ENCODE measurements at places on chromosomes 1 and 21.

DNA sequence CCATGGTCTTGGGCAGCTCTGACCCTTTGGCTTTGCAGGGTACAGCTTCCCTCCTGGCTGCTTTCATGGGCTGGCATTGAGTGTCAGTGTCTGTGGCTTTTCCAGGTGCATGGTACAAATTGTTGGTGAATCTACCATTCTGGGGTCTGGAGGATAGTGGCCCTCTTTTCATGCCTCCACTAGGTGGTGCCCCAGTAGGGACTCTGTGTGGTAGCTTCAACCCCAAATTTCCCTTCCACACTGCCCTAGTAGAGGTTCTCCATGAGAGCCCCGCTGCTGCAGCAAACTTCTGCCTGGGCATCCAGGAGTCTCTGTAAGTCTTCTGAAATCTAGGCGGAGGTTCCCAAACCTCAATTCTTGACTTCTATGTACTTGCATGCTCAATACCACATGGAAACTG, 494.5 kb upstream of the LRRC7 start:
- DNase-seq: no peak

GRCh38 chr1:153773096-153773921, 1.9 kb upstream of the SLC27A3 start:
- no peak for DNase-seq

- DNase-seq: no peak
These were observed 129.5 kb downstream of the TENT5C start for GRCh38 chr1:117735045-117735992.

- DNase-seq: no peak
These were observed 121.5 kb downstream of the COL24A1 start for GRCh38 chr1:86035101-86035500.

GRCh38 chr1:53326598-53327181, 1.2 kb downstream of the LRP8 start:
- no peak for DNase-seq

- no peak for DNase-seq
These were observed 53.1 kb upstream of the FMO3 start for GRCh38 chr1:171037626-171038025.

DNA sequence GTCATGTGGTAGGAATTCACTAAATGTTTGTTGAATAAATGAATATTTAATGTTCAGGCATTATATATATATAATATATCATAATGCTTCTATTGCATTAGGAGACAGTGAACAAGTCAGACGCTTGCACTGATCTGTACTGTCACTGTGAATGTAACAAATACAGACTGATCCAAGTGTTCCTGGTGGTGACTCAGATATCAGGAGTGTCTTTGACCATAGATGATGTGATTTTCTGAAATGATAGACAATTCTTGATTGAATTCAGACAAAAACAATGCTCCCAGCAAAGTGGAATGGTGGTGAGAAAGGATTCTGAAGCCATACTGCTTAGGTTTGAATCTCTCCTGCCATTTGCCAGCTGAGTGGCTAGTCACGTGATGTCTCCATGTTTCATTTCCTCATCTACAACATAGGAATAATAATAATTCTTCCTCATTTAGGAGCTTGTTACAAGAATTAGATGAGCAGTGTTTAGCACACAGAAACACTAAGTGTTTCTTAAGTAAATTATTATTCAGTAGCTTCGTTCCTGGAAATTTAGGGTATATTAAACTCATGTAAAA, 71.0 kb downstream of the OLFML2B start:
- no peak for DNase-seq

GRCh38 chr1:61221642-61222041, 139.3 kb downstream of the NFIA start:
- no peak for DNase-seq

DNA sequence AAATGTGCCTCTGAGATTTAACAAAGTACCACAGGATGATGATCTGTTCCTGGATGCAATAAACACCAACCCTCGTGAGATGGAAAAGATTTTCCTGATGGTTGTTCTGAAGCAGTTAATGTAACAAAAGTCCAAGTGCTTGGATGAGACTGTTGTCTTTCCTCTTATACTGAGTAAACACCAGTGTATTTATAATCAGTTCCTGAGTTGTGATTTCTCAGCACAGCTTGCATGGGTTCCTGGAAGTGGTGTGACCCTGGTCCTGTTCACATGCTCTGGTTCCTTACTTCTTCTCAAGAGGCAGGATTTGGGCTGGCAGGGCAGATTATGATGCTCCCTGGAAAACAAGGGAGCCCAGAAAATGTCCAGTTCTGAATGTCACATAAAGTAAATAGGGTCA, 208.2 kb upstream of the USP24 start:
- DNase-seq: no peak

GRCh38 chr21:41755934-41756773, 10.7 kb downstream of the RIPK4 start:
- no peak for DNase-seq

DNA sequence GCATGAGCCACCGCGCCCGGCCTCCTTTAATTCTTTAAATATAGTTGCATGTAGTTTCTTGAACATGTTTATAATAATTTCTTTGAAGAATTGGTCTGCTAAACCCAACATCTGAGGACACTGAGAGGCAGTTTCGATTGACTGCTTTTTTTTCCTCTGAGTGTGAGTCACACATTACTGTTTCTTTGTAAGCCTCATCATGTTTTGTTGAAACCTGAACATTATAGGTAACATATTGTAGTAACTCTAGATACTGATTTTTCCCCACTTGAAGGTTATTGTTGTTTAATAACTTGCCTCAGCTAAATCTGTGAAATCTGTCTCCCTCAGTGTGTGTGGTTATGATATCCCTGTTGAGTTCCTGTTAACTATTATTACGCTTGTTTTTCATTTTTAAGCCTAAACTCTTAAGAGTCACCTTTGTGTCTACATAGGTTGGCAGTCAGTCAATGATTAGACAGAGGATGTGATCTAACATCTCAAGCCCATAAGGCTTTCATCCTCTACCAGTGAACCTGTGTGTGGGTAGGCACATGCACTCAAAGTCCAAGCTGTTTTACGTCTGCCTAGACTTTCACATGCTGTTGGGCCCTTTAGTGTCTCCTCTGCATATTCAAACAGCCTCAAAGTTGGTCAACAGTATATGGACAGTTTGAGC, 155.5 kb downstream of the KCNH1 start:
- DNase-seq: no peak

GRCh38 chr1:56444960-56445646, 134.3 kb downstream of the PLPP3 start:
- no peak for DNase-seq

DNA sequence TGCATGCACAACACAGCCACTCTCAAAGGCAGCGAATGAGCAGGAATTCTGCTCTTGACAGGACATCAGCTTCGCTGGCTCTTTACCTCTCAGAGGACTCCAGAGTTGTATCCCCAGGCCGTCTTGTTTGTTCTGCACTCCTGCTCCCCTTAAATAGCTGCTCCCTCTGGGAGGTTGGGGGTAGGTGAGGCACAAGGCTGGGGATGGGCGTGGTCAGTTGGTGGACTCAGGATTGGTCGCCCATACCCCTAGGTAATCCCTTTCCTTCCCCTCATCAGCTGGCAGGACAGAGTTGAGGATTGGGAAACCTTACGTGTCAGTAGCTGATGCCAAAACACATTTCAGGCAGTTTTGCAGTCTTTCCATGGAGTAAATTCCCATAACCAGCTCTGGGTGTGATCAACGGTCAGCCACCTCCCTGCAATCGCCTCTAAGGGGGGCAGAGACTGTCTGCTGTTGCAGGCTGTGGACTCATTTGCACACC, at the start of gene PLA2G2A:
TSS of gene PLA2G2A (minus strand) at position 125 of the 484 bp plus-strand sequence. CDS start 845 bp downstream, outside the sequence.
- no peak for DNase-seq
